EL (cell line): ENCODE measurements at places on chromosomes 5 and 9.

DNA sequence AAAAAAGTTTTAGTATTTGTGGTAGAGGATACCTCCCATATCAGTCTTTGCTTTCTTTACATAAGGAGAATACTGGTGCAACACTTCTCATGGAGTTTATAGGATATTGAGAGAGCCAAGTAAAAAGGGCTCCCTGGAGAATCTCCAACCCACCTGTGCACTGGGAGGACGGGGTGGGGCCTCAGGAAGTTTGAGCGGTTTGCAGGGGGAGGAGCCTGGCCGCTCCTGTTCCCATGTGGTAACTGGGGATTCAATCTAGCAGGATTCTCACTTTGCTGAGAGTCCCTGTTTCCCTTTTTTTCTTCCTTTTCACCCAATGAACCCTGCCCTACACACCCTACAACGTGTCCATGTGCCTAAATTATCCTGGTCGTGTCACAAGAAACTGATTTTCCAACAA lies 82.8 kb downstream of the APTX start:
- no peak for DNase-seq

DNA sequence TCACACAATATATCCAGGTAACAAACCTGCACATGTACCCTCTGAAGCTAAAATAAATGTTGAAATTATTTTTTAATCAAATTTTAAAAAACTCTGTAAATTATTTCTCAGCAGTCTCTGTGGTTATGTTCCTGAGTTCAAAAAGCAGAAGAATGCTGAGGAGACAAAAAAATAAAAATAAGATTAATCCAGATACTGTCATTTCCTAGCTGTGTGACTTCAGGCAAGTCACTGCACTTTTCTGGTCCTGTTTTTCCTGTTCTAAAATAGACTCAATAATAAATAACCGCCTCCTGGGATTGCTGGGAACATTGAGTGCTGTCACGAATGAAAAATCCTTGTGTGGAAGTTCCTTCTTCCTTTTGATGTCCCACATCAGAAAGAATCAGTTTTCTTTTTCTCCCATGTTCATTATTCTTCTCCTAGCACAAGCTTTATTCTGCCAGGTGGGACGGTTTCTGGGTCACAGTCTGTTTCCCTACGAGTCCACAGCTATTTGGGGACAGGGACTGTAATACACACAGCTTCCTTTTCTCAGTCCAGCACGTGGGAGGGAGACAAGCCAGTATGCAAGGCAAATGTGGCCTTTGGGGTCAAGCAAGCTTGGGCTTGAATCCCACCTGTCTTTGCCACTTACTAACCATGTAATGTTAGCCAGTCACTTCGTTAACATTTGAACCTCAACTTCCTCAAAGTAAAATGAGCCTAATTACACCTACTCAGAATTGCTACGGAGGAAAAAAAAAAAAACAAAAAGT lies 156.9 kb downstream of the TRIM32 start:
- DNase-seq: no peak

GRCh38 chr9:123637606-123637944 lies 281.6 kb downstream of the CRB2 start:
- no peak for DNase-seq

- peak; percentile 91 for DNase-seq
Observed at GRCh38 chr5:122907276-122907675, 61.9 kb downstream of the SNX24 start.

DNA sequence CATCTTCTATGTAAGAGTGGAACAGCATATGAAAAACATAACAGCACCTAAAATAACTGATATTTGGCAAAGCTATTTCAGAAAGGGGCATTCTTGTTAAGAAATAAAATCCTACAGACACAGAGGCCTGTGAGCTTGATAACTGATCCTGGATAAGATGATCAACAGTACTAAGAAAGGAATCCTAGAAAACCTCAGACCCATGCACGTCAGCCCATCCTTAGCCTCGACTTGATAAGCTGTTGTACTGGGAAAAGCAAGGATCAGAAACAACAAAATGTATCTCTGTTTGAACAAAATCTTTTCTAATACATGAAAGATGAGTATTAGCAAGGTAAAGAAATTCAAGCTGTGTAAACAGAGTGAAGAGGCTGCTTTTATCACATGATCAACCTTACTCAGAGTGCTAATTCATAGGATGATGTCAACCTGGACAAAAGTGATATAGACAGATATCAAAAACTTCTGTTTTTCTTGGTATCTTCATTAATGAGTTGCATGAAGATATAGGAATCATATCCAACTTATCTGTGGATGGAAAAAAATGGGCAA lies 15.2 kb downstream of the LIFR start:
- DNase-seq: no peak
